CD4-positive, alpha-beta memory T cell (primary cell): ENCODE measurements at places on chromosomes 16 and 17. TPM values are rescaled to one million over a fixed set of nuclear protein-coding genes. Genes with fewer than 3 reads are reported as not detected.

Gene WSCD1
- total RNA-seq = 0.29 TPM

Gene SLC38A8
- total RNA-seq = not detected

Gene KRTAP4-8
- total RNA-seq = not detected

Gene FN3K
- total RNA-seq = 5.3 TPM

Gene FAM117A
- 95.1 TPM for total RNA-seq

Gene FNDC8
- total RNA-seq = not detected

DNA sequence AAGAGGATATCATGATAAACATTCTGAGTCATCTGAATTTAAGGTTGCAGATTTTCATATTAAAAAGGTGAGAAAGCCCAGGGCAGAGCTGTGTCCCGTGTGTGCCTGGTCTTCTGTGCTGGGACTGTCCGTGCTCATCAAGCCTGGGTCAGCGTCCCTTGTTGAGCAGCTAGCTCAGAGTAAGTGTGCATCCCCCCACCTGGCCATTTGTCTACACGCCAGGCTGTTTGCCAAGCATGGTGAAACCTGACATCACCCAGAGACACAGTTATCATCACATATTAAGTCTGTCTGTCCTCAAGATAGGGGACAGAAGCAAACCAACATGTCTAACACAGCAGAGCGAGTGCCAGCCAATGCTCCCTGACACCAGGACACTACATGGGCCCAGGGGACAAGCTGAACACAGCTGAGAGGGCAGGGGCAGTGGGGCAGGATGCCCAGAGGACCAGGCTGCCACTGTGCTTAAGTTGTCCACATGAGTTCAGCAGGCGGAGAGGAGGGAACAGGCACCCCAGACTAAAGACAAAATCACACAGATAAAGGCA is 57.9 kb upstream of the CNEP1R1 start:
- no peak for DNase-seq
- H3K36me3 ChIP-seq = no peaks in the 10 kb centered on the region

DNA sequence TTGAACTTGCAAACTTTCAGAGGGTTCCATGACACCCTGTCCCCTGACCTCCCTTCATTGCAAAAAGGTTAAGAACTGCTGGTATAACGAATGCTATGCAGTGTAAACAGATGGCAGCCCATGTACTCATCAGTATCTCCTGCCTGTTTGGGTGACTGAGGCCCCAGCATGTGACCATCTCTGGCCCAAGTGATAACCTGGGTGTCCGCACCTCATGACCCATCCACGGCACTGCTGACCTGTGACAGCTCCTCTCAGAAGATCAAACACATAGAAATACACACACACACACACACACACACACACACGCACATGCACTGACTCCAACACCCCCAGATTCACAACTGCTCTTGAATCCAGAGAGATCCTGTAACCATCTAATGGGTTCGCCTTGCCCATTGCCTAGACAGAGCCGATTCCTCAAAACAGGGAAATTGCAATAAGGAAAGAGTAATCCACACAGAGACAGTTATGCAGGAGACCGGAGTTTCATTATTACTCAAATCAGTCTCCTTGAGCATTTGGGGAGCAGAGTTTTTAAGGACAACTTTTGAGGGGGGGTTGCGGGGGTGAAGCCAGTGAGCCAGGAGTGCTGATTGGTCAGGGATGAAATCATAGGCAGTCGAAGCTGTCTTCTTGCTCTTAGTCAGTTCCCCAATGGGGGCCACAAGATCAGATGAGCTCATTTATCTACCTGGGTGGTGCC is 11.3 kb upstream of the PHOSPHO1 start:
- H3K27ac ChIP-seq = no peak overlapping the region
- H3K36me3 ChIP-seq = no peaks in the 10 kb centered on the region
- no peaks in the 10 kb centered on the region for H3K27me3 ChIP-seq
- DNase-seq = no peak
- H3K4me1 ChIP-seq = no peaks in the 10 kb centered on the region
- no peak overlapping the region for H3K4me3 ChIP-seq

DNA sequence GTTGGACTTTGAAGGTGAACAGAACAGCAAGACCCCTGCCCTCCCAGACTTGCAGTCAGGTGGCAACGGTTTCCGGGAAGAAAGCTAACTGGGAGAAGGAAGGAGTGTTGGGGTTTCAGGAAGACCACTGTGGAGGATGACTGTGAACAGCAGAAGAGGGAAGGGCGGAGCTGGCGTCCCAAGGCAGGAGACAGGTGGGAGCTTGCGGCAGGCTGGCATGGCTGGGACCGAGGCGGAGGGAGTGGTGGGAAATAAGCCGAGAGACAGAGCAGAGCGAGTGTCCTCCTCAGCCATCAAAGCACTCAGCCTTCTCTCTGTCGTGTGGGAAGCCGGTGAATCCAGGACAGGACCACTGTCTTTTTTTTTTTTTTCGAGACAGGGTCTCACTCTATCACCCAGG is 108.5 kb upstream of the CACNG5 start:
- H3K4me3 ChIP-seq = no peak overlapping the region
- peaks cover 6% of the 10 kb centered on the region for H3K4me1 ChIP-seq
- DNase-seq = no peak
- no peak overlapping the region for H3K27ac ChIP-seq
- no peaks in the 10 kb centered on the region for H3K27me3 ChIP-seq

DNA sequence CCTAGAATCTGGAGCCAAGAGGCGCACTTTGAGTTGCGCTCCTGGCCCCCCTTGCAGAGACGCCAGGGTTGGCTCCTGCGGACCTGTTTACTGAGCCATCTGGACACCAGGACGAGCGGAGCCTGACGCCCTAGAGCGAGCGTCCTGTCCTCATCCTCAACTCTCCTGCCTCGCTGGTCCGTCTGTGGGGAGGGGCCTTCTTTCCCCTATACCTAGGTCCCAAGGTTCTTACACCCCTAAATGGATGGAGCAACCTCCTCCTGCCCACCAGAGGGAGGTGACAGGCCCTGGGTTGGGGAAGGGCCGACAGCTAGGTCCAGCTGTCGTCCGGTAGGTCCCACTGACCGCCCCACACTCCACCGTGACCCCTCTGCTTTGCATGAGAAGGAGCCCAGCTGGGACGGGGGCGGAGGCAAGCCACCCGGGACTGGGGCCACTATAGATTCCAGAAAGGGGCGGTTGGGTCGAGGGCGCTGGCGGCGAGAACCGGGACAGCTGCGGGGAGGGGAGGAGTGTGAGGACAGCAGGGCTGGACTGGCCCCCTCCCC is 3.1 kb upstream of the LHX1 start:
- H3K4me1 ChIP-seq = peaks cover 73% of the 10 kb centered on the region
- DNase-seq = no peak
- H3K27me3 ChIP-seq = peaks cover 93% of the 10 kb centered on the region
- no peak overlapping the region for H3K27ac ChIP-seq
- no peak overlapping the region for H3K4me3 ChIP-seq

DNA sequence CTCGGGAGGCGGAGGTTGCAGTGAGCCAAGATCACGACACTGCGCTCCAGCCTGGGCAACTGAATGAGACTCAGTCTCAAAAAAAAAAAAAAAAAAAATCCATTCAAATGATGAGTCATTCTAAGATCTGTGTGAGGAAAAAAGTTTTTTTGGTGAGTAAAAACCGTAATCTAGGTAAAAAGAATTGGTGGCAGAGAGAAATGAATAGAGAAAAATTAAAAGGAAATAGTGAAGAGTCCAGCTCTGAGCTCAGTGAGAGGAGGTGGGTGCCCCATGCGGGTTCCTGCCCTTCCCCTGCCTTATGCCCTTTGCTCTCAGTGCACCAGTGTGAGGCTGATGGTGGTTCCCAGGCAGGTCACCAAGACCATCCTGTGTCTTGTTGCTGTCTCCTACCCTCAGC is 20.9 kb downstream of the GAN start:
- no peaks in the 10 kb centered on the region for H3K36me3 ChIP-seq
- no peak overlapping the region for H3K4me3 ChIP-seq
- DNase-seq = no peak
- H3K4me1 ChIP-seq = no peaks in the 10 kb centered on the region
- no peak overlapping the region for H3K27ac ChIP-seq
- H3K27me3 ChIP-seq = no peaks in the 10 kb centered on the region

- H3K4me1 ChIP-seq = peaks cover 4% of the 10 kb centered on the region
- H3K27me3 ChIP-seq = no peaks in the 10 kb centered on the region
- no peak overlapping the region for H3K27ac ChIP-seq
Measured at GRCh38 chr16:53849994-53850393, 146.0 kb downstream of the FTO start.

DNA sequence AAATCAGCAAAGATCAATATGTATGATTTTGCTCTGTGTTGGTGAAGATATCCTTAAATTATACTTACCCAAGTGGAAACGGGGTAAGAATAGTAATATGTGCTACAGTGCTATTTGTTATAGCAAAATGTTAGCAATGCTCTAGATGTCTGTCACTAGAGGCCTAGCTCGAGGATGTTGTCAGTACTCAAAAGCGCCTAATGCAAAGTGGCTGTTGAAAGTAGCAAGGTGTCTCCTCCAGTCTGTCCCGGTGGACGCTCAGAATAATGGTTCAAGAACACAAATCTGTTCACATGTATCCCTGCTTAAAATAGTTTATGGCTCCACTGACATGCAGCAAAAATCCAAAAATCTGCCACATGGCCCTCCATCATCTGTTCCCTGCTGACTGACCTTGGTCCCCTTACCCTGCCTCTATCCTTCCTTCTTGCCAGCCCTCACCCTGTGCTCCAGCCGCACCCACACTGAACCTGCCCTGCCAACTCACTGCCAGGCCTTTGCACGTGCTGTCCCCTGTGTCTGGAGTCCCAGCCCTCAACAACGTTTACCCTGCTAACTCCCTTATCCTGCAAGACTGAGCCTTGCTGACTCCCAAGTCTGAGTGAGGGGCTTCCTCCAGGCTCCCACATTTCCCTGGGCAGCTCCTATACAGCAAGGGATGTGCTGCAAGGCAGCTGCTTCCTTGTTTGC is 9.6 kb upstream of the RNF112 start:
- H3K4me1 ChIP-seq = no peaks in the 10 kb centered on the region
- no peak overlapping the region for H3K4me3 ChIP-seq
- no peak overlapping the region for H3K27ac ChIP-seq
- DNase-seq = no peak
- no peaks in the 10 kb centered on the region for H3K27me3 ChIP-seq
- no peaks in the 10 kb centered on the region for H3K36me3 ChIP-seq

DNA sequence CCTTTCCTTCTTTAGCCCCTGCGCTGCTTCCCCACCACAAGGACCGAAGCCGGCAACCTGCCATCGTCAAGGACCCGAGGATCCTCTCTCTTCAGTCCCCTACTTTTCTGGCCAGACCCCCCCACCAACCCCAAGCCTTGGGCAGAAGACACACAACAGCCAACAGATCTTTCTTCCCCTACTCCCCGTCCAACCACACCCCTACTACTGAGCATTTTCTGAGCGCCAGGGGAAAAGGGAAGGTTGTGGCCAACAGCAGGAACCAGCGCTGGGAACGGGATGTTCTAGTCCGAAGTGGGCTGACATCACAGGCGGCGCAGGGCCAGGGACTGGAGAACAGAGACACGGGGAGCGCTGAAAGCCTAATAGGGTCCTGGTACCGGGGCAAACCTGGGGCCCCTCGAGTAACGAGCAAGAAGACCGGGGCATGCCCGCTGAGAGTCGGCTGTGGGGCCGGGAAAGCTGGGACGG is 528 bp downstream of the PER1 start:
- H3K27me3 ChIP-seq = no peaks in the 10 kb centered on the region
- peaks cover 39% of the 10 kb centered on the region for H3K36me3 ChIP-seq
- DNase-seq = peak; percentile 74
- peaks cover 54% of the 10 kb centered on the region for H3K4me1 ChIP-seq
- H3K4me3 ChIP-seq = peak overlapping the region; percentile 89

DNA sequence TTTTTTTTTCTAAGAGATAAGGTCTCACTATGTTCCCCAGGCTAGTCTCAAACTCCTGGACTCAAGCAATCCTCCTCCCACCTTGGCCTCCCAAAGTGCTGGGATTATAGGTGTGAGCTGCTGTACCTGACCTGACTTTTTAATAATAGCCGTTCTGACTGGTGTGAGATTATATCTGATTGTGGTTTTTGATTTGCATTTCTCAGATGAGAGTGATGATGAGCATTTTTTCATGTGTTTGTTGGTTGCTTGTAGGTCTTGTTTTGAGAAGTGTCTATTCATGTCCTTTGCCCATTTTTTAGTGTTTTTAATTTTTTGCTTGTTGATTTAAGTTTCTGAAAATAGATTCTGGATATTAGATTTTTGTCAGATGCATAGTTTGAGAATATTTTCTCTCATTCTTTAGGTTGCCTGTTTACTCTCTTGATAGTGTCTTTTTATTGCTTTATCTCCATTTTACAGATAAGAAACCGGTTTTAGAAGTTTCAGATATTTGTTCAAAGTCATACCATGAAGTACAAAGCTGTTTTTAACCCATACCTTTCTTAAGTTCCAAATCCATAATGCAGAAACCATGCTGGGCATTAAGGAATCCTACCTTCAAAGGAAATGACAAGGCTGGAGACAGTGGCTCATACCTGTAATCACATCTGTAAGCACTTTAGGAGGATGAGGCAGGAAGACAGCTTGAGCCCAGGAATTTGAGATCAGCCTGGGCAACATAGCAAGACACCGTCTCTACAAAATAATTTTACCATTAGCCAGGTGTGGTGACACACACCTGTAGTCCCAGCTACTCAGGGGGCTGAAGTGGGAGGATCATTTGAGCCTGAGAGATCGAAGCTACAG is 168.4 kb upstream of the TBX2 start:
- no peak overlapping the region for H3K27ac ChIP-seq
- no peaks in the 10 kb centered on the region for H3K4me1 ChIP-seq
- no peaks in the 10 kb centered on the region for H3K27me3 ChIP-seq
- H3K4me3 ChIP-seq = no peak overlapping the region
- H3K36me3 ChIP-seq = no peaks in the 10 kb centered on the region

GRCh38 chr17:49583226-49583625 is 7.6 kb downstream of the NXPH3 start:
- no peak overlapping the region for H3K4me3 ChIP-seq
- H3K27me3 ChIP-seq = no peaks in the 10 kb centered on the region
- no peaks in the 10 kb centered on the region for H3K36me3 ChIP-seq
- DNase-seq = no peak

- H3K4me3 ChIP-seq = no peak overlapping the region
- no peaks in the 10 kb centered on the region for H3K4me1 ChIP-seq
- H3K36me3 ChIP-seq = no peaks in the 10 kb centered on the region
- peaks cover 4% of the 10 kb centered on the region for H3K27me3 ChIP-seq
Measured at GRCh38 chr16:9154567-9155410, 63.3 kb downstream of the HAPSTR1 start.
